ENCODE measurements at places on chromosomes 4 and X. TPM values are rescaled to one million over a fixed set of nuclear protein-coding genes. Genes with fewer than 3 reads are reported as not detected.

DNA sequence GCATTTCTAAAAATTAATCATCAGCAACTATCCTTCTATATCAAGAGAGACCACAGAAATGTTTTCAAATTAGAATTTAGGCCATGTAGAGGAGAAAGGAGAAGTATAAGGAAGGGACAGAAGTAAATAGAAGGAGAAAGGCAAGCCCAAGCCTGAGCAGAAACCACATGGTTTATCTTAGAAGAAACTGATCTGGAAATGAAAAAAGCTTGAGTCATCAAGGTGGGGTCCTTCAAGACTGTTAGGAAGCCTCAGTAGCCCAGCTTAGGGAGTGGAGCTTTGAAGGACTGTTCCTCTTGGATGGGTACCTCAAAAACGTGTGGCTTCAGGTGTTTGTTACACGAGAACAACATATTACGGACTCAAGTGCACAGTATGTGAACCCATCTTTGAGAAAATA lies 4.5 kb downstream of the BMX start:
- no peak for DNase-seq

GRCh38 chrX:19005909-19006308 lies 22.0 kb upstream of the PHKA2 start:
- DNase-seq, result no peak

DNA sequence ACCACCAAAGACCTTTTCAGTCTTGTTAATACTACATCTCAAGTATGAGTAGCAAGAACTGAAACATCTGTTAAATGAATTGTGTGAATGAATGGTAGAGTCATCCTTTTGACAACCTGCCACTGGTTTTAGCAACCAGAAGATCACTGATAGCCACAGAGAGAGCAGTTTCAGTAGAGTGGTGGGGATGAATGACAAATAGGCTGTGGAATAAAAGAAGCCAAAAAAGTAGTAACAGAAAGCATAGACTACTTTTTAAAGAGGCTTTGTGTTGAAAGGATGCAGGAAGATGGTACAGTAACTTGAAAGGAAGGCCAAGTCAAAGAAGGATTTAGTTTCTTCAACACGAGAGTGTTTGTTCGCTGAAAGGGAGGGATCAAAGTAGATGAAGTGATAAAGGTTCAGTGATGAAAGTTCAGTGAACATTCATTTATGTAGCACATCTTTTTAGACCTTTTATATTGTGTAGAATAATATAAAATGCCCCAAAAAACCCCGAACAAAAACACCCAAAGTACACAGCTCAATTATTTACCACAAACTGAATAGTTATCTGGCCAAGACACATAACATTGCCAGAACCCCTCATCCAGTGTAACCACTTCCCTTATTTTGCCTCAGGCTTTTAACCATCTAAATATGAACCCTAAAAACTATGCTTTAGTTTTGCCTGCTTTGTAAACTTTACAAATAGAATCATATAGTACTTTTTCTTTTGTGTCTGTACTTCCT lies 40.1 kb upstream of the EIF1AX start:
- DNase-seq, result no peak

GRCh38 chr4:151928112-151928511 lies 167.3 kb upstream of the GATB start:
- no peak for DNase-seq

DNA sequence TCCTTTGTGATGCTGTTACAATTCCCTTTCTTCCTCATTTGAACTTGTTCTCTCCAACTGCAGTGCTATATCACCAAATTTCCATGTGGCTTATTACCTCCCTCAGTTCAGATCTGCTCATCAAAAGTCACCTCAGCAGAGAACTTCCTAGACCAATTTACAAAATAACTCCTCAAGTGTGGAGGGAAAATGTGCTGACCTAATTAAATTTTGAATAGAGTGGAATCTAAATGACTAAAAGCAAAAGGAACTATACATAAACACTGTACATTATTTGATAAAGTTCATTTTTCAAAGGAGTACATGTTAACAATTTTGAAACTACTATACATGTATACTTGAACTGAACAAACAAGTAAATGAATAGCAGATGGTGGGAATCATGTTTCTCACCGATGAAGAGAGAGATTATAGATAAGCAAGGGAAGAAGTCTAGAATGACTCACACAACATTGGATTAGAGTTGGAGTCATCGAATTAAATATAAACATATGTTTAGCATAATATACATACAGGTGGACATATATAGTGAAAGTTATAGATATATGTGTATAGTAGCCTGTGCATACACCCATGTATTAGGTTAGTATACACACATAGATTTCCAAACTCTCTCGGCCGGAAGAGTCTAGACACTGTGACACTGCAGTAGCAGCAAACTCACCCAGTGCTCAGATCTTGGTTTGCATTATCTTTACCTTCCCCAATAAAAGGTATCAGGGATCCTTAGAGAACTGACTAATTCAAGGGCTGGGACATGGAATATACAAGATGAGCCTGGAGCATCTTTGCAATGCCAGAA lies 318.7 kb downstream of the PCDH18 start:
- no peak for DNase-seq

The PUDP gene
- total RNA-seq, result 12.4 TPM

Data from A172 (cell line).